ENCODE measurements at places on chromosomes 3 and 15. TPM values are rescaled to one million over a fixed set of nuclear protein-coding genes. Genes with fewer than 3 reads are reported as not detected.

Gene ASB14
- not detected for total RNA-seq

- DNase-seq = no peak
- H3K4me1 ChIP-seq = peaks cover 11% of the 10 kb centered on the region
- no peaks in the 10 kb centered on the region for H3K27me3 ChIP-seq
- no peak overlapping the region for H3K27ac ChIP-seq
Observed at GRCh38 chr15:58232281-58233065, 94.3 kb downstream of the AQP9 start.

DNA sequence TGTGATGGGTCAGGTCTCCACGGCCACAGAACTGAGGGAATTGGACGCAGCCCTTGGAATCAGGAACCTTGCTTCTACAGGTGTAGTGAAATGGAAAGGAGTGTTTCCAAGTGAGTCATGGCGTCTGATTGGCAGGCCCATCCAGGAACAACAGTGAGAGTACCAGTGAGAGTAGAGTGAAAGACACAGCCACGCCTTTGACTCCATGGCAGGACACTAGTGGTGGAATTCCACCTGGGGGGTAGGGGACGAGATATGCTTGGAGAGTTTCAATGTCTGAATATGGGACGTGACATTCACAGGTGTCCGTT is 3.0 kb upstream of the SLC28A1 start:
- no peaks in the 10 kb centered on the region for H3K27me3 ChIP-seq
- no peaks in the 10 kb centered on the region for H3K36me3 ChIP-seq
- H3K4me1 ChIP-seq = peaks cover 7% of the 10 kb centered on the region

Gene CACNA2D2
- 1.5 TPM for total RNA-seq

DNA sequence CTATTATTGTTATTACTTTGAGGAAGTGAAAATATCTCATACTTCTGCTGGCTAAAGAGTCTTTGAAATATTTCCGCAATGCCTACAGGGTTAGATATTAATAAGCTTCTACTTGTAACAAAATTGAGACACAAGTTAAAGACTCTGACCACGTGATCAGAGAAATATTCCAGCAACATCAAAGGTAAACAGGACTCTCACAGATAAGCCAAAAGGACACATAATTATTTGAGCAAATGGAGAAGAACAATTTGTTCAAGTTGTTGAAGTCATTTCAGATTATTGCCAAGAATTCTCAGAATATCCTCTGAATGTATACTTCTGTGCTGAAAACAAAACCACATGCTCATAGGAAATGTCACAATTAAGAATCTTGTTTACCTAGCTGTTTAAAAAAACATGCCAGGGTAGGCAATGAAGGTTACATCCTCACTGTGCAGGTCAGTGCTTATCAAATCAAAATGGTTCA is 225.8 kb upstream of the ALCAM start:
- no peaks in the 10 kb centered on the region for H3K4me1 ChIP-seq
- no peaks in the 10 kb centered on the region for H3K27me3 ChIP-seq
- no peak for DNase-seq
- H3K27ac ChIP-seq = no peak overlapping the region
- no peaks in the 10 kb centered on the region for H3K36me3 ChIP-seq

Gene ZIC1
- not detected for total RNA-seq

Gene BBS4
- total RNA-seq = 24.8 TPM

DNA sequence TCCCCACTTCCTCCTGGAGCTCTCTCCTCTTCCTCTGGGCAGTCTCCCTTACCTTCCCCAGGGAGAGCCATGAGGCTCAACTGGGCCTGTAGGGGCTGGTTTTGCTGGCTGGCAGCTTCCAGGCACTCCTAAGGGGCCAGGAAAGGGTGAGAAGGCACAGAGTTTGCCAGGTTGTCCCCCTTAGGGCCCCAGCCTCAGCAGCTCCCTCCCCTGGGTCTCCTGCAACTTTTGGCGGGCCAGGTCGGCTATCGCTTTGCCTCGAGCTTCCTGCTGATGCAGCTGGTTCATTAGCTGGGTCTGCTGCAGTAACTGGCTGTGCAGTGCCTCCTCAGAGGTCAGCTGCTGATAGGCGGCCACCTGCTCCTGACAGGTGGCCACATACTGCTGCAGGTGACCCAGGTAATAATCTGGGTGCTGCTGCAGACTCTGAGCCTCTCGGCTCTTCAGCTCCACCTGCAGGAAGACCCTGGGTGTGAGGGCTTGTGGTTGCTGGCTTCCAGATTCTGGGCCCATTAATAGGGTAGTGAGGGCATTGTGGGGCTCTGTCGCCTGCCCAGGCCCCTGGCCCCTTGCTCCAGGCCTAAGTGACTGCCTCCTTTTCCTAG is 29.7 kb upstream of the OR4F6 start:
- no peak for DNase-seq
- H3K27ac ChIP-seq = no peak overlapping the region
- no peaks in the 10 kb centered on the region for H3K27me3 ChIP-seq
- no peak overlapping the region for H3K4me3 ChIP-seq

Gene PCLAF
- total RNA-seq = 1.1 TPM
